ENCODE measurements at places on chromosomes 2 and 18.

DNA sequence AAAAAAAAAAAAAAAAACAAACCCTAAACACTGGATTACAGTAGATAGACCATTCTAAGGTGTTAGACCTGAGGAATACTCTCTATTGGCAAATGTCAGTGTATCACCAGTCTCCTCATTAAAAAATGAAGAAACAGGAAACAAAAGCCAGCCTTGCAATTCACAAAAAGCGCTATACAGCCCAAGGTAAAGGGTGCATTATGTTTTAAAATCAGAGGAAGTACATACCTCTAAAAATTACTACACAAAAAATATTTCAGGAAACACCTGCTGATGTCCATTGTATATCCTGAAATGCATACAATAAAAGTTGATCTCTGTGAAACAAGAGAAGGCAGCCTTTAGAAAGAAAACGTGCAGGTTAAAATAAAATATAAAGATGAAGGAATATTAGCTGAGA, 54.9 kb upstream of the TSPYL6 start:
- no peak for DNase-seq

DNA sequence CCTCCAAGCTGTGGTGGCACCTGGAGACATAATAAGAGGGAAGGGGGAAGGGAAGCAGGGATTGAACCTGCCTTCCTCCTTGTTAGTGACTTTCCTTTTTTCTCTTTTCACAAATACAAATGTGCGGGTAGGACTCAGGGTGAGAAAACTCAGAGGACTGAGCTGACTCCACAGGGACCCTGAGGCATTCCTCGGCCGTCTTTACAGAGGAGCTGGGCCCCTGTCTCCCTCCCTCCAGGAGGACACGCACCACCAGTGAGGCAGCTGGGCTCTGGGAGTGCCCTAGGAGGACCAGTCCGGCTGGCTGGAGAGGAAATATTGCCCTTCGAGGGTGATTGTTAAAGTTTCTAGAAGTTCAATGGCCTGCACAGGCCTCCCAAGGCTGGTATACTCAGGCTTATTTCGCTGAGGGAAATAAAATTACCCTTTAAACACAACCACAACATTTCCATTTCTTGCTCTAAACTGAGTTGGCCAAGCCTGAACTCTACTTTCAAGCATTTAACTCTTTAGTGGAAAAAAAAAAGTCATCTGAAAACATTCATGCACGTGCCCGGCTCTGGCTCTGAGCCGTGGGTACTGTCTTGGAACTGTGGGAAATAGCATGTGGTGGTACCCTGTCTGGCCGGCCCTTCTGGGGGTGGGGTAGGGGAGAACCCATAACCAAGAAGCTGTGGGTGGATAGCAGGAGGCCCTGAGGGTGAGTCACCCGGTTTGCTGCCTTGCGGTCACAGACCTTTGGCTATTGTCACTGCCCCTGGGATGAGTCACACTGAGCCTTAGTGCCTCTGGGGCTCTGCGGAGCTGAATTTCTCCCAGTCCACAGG, 116.0 kb downstream of the COPS8 start:
- peak; percentile 10 for DNase-seq

- no peak for DNase-seq
Measured at GRCh38 chr2:240208631-240209211, 68.3 kb upstream of the OTOS start.

GRCh38 chr2:177740700-177741099, 331.9 kb downstream of the PDE11A start:
- no peak for DNase-seq

GRCh38 chr2:191899410-191899809, 52.5 kb upstream of the CAVIN2 start:
- no peak for DNase-seq

DNA sequence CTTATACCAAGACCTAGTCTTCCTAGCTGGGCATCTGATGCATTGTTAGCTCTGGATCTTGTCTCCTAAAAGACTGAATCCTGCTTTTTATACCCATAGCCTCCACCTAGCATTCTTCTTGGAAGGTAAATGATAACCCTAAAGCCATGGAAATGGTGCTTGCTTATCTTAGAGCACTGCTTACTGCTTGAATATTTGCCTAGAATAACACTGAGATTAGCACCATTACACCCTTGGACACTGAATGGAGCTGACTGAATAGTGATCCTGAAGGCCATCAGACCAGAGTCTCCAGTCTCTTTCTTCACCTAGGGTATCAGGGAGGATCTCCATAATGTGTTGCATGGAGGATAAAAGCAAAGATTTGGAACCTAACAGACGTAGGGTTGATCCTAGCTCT, 50.3 kb upstream of the UGP2 start:
- DNase-seq: no peak

DNA sequence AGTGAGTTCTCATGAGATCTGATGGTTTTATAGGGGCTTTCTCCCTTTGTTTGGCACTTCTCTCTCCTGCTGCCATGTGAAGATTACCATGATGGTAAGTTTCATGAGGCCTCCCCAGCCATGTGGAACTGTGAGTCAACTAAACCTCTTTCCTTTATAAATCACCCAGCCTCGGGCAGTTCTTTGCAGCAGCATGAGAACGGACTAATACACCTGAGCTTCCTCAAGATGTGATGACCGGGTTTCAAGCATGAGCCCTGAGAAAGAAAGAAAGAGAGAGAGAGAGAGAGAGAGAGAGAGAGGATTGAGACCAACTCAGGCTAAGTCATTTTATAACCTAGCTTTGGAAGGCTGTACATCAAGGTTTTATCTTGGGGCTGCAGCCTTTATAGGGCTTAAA, 167.7 kb upstream of the SERPINE2 start:
- DNase-seq: no peak

DNA sequence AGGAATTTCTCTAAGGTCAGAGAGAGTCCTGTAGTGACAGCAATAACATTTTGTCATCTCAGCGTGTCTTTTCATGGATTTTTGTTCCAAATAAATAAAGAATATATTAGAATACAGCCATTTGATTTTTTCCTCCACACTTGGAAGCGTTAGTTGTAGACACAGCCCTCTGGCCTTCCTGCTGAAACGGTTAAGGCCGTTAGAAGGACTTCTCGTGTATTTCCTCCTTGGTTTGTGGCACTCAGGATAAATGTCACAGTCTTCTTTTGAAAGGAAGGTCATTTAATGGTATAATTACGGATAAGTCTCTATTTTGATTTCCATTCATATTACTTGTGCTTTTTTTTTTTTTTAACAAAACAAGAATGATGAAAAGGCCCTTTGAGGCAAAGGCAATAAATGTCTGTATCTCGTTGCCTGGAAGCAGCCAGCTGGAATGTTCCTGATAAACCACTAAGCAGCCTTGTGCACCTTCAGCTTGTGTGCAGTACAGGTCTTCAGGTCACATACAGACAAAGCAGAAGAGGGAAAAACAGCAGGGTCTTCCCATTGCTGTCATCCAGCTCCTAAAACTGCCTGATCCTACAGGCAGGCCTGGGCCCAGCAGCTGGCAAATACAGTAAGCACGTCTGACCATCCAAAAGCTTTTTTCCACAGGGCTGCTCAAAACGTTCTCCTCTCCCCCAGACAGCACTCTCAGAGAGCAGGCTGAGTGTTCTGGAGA, 14.4 kb downstream of the EFR3B start:
- DNase-seq: no peak

- no peak for DNase-seq
Measured at GRCh38 chr2:24509840-24510239, 18.8 kb downstream of the NCOA1 start.

- DNase-seq: no peak
Measured at GRCh38 chr18:7290077-7290476, 59.2 kb downstream of the LRRC30 start.

- no peak for DNase-seq
Measured at GRCh38 chr2:236665572-236666118, 96.0 kb downstream of the ACKR3 start.

DNA sequence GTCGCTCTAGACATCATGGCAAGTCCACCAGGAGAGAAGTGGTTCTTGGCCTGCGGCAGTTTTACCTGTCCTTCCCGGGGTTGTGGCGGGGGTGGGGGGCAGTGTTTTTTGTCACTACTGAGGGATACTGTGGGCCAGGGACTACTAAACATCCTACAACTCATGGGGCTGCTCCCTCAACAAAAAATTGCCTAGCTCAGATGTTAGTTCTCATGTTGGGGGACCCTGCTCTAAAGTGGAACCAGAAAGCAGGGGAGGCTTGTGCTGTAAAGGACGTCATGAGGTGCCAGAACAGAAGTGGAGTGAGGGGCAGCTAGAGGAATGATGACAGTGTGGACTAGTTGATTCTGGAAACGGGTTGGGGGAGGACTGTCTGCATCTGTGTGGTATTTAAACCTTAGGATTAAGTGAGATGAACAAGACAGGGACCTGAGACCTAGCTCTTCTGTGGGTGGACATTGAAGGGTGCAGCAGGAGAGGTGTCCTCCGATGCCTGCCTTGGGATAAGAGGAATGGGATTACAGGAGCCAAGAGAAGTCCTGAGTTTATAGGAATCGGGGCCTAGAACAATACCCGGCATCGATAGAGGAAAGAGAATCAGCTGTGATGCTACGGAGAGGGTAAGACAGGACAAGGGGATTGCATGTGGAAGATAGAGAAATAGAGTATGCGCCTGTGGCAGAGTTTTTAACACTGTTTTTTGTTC, 2.7 kb downstream of the RPL31 start:
- no peak for DNase-seq

DNA sequence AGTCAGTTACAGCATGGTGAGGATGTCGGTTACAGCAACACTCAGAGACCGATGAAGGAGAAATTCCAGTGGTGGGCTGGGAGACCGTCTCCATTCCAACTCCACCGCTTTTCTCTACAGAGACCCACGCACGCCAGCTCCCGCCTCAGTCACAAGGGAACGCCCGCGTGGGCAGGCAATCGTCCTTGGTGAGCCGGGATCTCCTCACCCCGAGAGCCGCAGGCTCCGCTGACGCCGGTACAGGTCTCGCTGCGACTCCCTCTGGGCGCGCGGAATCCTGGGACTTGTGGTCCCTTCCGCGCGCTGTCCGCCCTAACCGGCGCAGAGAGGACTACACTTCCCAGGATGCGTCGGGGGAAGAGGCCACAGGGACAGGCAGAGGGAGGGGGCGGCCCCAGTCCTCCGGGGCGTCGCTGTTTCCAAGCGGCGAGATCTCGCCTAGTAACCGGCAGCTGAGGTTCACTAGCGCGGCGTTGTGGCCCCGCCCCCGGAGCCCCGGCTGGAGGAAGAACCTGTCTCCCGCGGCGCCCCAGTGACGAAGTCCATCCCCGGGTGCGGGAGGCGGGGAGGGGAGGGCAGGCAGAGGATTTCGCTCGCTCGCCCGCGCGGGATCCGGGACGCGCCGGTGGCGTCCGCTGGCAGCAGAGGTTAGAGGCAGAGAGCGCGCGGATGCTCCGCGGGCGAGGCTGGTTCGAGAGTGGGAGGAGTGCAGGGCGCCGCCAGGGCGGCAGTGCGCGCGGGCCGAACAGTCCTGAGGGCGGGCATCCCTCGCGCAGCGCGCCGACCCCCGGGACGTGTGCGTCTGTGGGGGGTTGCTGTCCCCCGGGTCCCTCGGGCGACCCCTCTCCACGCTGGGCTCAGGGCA, at the start of gene EML6:
Gene EML6 (plus strand): TSS at position 532 of the 865 bp plus-strand sequence. CDS start 1,400 bp downstream, outside the sequence.
- DNase-seq: peak; percentile 97

- no peak for DNase-seq
Measured at GRCh38 chr18:59837586-59837985, 62.2 kb upstream of the PMAIP1 start.

- DNase-seq: no peak
Measured at GRCh38 chr2:33242845-33243244, 233.6 kb upstream of the RASGRP3 start.

DNA sequence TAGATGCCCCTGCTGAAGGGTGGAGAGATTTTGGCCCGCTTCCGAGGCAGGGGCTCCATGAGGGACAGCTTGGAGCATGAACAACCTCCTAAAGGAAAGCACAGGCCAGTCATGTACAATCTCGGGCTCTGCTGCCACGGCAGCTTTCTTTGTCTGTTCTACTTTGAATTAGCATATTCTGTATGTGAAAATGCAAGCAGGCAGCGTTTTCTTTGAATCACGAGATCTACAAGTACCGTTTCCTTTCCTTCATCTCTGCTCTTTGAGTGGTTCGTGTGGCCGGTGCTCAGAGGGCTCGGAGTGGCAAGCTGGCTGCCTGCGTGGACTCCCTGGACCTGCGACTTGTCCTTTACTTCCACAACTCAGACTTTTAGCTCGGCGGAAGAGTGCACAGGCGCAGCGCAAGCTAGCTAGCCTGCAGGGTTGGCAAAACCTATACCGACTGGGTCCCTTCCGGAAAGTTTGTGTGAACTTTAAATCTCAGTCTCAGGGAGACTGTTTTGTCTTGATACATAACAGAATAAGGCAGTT, 6.9 kb downstream of the TWIST2 start:
- DNase-seq: no peak

GRCh38 chr18:14031053-14031452, 101.2 kb downstream of the ZNF519 start:
- no peak for DNase-seq

- DNase-seq: no peak
Measured at GRCh38 chr2:2188941-2189340, 142.1 kb downstream of the MYT1L start.

DNA sequence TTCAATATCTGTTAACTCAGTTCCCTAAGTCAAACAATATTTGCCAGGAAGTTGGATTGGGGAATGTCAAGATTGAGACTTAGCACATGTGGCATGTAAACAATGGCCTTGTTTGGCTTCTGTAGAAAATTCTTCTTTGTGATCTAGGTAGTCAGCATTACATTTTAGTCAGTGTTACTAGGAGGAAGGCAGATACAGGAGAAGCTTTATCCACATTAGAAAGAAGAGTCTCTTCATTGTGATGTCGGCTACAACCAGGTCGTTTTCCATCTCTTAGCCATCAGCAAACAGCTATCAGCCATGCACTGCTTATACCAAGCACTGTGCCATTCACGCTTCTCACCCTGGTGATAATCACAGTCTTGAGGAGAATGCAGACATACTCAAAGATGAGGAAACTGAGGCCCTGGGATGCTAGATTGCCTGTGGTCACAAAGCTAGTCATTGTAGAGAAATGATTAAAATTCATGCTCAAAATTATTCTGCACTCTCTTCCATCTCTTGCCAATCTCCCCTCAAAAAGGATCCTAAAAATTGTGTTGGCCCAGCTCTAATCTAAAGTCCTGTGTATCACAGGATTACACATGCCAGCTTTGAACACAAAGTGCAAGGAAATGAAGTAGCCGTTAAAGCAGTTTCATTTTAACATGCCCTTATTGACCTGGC, 3.2 kb downstream of the GALNT5 start:
- DNase-seq: no peak

GRCh38 chr18:39770399-39770798, 2184.6 kb upstream of the PIK3C3 start:
- no peak for DNase-seq

GRCh38 chr2:54680397-54681041, 42.9 kb upstream of the EML6 start:
- DNase-seq: no peak

GRCh38 chr2:139217641-139218040, 437.5 kb upstream of the NXPH2 start:
- no peak for DNase-seq

- no peak for DNase-seq
Measured at GRCh38 chr18:75066936-75067335, 142.0 kb downstream of the PTGR3 start.

DNA sequence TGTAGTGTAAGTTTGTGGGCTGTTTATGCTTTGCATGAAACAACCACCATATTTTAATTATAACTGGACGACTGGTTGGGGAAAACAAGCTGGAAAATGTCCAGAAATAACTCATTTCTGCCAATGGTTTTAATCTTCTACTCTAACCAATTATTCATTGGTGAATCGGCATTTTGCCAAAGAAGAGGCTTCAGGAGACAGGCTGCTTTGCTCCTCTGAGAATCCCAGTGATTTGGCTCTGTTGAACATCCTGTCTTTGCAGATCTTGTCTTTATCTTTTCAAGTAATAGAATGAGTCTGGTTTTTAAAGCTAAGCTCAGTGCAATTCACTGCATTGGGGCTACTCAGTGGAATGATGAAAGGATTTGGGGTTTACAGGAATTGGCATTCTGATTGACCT, 109.6 kb downstream of the APOB start:
- DNase-seq: no peak
